Glomerular endothelial cell (primary cell): ENCODE measurements at places on chromosomes 1 and 21.

DNA sequence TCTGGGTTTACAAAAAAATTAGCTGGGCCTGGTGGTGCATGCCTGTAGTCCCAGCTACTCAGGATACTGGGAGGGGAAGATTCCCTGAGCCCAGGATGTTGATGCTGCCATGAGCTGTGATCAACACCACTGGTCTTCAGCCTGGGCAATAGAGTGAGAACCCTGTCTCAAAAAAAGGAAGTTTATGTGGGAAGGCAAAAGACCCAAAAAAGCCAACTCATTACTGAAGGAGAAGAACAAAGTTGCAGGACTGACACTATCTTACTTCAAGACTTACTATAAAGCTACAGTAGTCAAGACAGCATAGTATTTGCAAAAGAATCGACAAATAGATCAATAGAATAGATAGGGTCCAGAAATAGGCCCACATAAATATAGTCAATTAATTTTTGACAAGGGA is 9.2 kb upstream of the PTGS2 start:
- no peak for DNase-seq

DNA sequence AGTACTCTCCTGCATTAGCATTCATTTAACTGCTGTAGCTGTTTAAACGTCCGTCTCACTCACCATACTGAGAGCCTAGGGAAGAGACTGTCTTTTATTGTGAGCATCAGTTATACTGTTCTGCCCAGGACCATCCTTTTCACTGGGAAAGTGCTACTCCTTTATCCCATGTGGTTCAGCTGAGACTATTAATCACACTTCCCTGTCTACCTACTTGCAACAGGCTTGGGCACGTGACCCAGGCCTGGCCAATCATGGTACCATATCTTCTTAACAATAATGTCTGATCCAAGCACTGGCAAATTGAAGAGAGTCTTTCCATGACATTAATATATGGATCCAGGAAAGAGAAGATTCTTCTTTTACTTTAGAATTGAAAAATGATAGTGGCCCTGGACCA is 108.1 kb downstream of the TM2D1 start:
- DNase-seq: no peak

GRCh38 chr1:43354936-43355335 is 3.8 kb upstream of the CDC20 start:
- DNase-seq: no peak

DNA sequence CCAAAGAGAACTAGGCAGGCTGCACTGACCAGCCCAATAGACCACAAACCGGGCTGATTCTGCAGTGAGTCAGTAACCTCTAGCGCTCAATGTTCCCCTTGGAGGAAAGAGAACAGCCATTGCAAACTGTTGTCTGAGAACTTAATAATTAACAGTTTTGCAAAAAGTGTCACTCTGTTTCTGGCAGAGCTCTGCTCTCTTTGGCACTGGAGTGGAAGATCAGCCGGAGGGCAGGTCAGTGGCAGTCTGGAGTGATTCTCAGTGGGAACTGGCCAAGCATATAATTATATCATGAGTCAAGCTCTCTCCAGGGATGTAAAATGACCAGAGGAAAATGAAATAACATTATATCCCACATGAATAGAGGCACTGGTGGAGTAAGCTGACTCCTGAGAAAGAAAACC is 238.3 kb downstream of the HLX start:
- no peak for DNase-seq

GRCh38 chr1:223363856-223364684 is at the start of gene SUSD4:
Gene SUSD4 (minus strand): TSS chr1:223364176. CDS start chr1:223363425, 751 bp downstream.
- no peak for DNase-seq

- DNase-seq: no peak
Observed at GRCh38 chr1:53642607-53643006, 96.4 kb downstream of the GLIS1 start.

DNA sequence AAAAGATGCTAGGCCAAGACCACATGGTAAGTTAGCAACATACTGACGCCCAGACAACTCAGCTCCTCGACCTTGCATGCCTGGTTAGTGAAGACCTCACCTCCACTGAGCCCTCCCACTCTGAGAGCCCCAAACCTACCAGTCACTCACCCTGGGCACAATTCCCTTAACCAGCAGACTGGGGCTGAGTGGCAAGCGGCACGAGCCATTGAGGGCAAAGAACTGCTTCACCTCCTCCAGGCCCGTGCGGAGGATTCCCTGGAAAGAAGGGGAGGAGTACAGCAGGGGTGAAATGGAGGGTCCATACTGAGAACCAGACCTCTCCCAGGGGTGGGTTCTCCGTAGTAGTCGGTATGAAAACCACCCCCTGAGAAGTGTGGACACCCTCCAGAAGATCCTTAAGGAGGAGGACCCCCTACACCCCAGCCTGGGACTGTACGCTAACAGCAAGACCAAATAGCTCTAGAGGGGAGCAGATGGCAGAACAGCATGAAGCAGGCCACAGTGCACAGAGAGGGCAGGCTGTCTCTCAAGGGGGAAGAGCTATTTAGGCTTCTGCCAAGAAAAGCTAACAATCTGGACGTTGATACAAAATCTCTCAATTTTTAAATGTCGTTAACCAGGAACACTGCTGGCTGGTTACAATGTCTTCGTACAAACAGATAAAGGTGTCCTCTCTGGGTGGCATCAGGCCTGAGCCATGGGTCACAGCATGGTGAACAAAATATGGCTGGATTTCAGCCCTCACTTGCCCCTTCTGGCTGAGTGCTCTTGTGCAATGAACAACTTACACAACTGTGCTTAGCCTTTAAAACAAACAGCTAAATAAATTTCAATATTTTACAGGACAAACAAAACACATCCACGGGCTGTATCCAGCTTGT is 31.0 kb upstream of the PPP1R15B start:
- no peak for DNase-seq
